ENCODE measurements at places on chromosomes 7 and 10.

- DNase-seq = peak; percentile 15
Measured at GRCh38 chr7:50653126-50653864, 88.1 kb upstream of the DDC start.

- no peak for DNase-seq
Measured at GRCh38 chr10:132890301-132890700, 52.1 kb downstream of the CFAP46 start.

DNA sequence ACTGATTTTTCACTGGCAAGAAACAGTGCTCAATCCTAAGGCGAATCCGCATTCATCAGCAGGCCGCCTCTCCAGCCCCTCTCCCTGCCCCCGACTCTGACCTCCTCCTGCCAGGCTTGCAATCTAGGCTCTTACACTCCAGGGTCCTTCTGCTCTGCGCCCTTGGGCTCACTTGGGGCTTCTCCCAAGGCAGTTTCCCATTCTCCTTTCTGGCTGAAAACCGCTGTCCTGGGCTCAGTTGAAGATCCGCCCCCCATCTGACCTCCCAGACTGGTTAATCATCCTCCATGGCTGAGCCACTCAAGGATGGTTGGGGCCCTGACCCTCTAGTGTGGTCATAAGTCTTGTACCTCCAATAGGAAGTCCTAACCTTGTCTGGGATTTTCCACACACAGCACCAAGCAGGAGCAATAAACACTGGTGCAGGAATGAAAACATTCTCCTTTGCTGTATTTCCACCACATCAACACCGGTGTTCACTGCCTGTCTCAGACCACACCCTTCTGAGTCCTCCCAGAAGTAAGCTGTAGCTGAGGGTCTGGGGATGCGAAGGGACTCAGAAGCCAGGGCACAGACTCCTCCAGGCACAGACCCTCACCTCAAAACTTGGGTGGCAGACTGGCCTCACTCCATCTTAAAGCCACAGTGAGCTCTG, 42.4 kb downstream of the TNS3 start:
- DNase-seq = no peak

- no peak for DNase-seq
Measured at GRCh38 chr10:17415046-17415658, 39.2 kb downstream of the ST8SIA6 start.

- DNase-seq = no peak
Measured at GRCh38 chr10:57260175-57260574, 899.1 kb upstream of the ZWINT start.

- DNase-seq = no peak
Measured at GRCh38 chr10:14953424-14954000, 384 bp downstream of the DCLRE1C start.

DNA sequence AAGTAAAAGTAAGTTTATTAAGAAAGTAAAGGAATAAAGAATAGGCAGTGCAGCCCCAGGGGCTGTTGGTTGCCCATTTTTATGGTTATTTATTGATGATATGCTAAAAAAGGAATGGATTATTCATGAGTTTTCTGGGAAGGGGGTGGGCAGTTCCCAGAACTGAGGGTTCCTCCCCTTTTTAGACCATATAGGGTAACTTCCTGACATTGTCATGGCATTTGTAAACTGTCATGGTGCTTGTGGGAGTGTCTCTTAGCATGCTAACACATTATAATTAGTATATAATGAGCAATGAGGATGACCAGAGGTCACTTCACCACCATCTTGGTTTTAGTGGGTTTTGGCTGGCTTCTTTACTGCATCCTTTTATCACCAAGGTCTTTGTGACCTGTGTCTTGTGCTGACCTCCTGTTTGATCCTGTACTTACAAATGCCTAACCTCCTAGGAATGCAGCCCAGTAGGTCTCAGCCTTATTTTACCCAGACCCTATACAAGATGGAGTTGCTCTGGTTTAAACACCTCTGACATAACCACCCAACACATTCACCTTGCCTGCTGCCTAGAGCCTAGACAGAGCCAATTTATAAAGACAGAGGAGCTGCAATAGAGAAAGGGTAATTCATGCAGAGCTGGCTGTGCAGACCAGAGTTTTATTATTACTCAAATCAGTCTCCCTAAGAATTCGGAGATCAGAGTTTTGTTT, 10.9 kb upstream of the ERCC6 start:
- no peak for DNase-seq

DNA sequence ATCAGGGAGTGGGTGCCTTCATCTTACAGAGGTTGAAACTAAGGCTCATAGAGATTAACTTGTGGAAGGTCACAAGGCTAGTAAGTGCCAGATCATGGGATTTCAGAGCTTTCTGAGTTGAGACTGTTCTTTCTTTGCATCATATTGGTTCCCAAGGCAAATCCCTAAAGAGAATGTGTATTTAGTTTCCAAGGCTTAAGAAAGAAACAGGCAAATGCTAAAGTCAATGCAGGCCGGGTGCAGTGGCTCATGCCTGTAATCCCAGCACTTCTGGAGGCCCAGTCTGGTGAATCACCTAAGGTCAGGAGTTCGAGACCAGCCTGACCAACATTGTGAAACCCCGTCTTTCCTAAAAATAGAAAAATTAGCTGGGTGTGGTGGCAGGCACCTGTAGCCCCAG, 19.8 kb downstream of the CDK1 start:
- no peak for DNase-seq

GRCh38 chr7:28133872-28134271, 46.7 kb downstream of the JAZF1 start:
- DNase-seq = no peak

- DNase-seq = no peak
Measured at GRCh38 chr10:85318809-85319807, 990.7 kb downstream of the CCSER2 start.

DNA sequence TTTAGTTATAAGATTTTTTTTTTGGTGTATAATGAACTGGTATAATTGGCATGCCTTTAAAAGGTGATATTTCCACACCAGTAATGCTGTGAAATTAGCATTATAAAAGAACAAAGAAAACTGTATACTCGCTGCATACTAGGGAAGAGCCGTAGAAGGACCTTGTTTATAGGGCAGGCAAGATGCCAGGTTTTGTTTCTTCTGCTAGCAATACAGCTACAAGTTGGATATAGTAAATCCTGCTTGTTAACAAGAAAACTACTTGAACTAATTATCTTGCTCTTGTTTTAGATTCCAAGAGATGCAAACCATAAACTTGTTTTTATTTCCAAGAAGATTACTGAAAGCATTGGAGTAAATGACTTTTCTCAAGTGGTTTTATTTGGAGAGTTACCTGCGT, 1.9 kb downstream of the DNAH11 start:
- peak; percentile 61 for DNase-seq

- DNase-seq = no peak
Measured at GRCh38 chr10:51685768-51686167, 13.6 kb downstream of the CSTF2T start.

DNA sequence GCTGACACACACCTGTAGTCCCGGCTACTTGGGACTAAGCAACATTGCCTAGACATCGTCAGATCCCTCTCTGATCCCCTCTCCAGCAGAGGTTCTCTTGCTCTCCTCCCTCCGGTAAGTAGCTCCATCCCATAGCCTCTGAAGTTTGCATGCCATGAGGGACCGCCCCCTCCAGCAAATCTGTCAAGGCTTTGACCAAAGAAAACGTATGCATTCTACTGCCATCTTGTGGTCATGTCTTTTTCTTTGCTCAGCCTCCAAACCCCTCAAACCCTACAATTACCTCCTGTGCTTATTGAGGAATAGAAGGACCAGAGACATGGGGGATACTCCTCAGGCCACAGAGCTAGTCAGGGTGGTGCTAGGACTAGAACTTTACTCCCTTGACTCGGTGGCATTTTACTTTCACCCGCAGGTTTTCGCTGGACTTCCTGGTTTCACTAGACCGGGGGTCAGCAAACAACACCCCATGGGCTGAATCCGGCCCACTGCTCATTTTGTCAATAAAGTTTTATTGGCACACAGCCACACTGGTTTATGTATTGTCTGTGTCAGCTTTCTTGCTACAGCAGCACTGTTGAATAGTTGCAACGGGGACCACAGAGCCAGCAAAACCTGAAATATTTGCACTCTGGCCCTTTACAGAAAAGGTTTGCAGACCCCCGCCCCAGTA, 202.6 kb upstream of the FOXK1 start:
- DNase-seq = peak; percentile 75

DNA sequence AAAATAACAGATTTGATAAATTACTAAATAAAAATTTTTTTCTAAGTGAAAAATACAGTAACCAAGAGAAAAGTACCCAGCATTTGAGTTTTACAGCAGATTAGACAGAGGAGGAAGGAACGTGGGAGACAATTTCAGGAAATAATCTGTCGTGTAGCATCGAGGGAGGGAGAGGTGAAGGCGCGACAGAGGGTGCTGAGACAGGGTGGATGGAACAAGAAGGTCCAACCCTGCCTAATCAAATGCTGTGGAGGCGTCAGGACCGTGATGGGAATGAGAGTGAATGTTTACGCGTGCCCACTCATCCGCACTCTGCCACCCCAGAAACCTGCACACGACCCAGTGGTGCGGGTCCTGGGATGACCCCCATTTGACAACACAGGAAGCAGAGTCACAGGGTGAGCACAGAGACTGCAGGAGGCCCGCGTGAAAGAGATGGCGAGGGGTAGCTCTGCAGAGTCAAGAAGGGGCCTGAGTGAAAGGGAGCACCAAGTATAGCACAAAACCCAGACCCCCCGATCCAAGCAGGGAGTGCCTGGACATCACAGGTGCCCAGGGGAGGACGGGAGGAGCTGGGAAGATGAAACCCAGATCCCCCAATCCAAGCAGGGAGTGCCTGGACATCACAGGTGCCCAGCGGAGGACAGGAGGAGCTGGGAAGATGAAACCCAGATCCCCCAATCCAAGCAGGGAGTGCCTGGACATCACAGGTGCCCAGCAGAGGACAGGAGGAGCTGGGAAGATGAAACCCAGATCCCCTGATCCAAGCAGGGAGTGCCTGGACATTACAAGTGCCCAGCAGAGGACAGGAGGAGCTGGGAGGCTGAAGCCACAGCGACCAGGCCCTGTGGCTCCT, 558.9 kb downstream of the DNAJB6 start:
- no peak for DNase-seq

- no peak for DNase-seq
Measured at GRCh38 chr10:124688386-124688785, 55.8 kb downstream of the FAM53B start.

DNA sequence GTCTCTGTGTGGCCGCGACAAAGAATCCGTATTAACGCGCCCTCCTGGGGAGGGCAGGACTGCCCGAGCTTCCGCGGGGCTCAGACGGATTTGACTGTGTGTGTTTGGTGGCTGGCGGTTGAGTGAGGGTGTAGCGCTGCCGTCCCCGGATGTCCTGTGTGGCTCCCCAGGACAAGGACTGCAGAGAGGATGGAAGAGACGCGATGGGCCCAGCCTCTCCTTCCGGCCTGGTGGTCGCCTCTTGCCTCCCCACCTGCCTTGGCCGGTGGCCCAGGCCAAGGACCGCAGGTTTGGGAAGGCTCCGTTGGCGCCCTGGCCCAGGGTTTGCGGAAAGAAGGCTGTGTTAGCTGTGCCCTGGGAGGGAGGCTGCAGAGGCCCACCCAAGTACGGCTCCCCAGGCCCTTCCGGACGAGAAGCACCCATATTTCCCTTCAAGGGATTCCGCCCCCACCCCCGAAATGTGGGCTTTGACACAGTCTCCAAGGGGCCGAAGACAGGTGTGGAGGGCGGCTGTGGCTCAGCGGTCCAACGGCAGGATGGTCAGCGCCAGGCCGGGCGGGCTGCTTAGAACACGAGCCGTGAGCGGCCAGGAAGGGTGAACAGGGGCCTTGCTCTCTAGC, 2.3 kb downstream of the UNCX start:
- DNase-seq = no peak

- no peak for DNase-seq
Measured at GRCh38 chr7:157195868-157196267, 57.1 kb downstream of the UBE3C start.

GRCh38 chr7:88203401-88203800, 16.4 kb downstream of the SRI start:
- DNase-seq = no peak

- DNase-seq = no peak
Measured at GRCh38 chr10:76086761-76087639, 655.6 kb downstream of the LRMDA start.

- peak; percentile 58 for DNase-seq
Measured at GRCh38 chr7:37920849-37921805, 687 bp downstream of the EPDR1 start.

- DNase-seq = no peak
Measured at GRCh38 chr7:80347173-80347572, 164.7 kb downstream of the GNAT3 start.

GRCh38 chr7:134513169-134513752, 14.1 kb upstream of the AKR1B10 start:
- DNase-seq = peak; percentile 39

DNA sequence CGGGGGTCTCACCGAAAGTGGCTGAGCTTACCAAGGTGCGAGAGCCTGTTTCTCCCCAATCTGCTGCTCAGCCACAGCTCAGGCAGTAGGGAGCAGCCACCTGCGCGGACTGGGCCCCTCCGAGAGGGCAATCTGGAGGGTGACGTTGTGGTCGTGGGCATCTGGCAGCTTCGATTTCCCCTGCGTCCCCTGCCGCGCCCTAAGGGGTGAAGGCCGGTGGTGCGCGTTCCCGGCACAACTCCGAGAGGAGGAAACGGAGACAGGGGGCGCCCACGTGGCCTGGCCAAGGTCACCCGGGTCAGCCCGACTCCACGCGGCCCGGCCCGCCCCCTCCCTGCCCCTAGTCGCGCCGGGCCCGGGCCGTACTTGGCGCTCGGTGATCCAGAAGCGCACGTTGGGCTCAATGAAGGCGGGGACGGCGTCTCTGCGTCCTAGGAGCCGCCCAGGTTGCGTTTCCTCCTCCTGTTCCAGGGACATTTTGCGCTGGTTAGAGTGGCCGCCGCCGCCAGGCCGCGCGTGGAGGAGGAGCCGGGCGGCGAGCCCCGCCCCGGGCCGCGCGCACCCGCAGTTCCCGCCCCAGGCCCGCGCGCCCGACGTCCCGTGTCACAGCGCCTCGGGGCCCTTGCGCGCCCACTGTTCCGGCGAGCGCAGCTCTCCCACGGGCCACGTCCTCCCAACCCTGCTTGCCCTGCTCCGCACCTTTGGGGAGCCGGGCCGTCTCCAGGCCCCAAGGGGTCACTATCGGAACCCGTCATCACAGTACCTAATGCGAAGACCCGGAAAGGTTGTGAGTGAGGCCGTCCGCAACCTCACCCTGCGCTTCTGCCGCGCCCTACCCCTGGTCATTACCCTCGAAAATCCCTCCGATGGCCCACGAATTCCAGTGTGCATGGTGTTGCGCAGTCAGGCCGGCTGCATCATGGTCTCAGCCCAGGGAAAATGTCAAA, at the start of gene SFXN4:
Gene SFXN4, minus strand, starts transcription at position 544 of the 947 bp plus-strand sequence. Its CDS starts 67 bp downstream, at position 477.
- peak; percentile 60 for DNase-seq

- no peak for DNase-seq
Measured at GRCh38 chr7:114588506-114588905, 173.9 kb downstream of the FOXP2 start.

DNA sequence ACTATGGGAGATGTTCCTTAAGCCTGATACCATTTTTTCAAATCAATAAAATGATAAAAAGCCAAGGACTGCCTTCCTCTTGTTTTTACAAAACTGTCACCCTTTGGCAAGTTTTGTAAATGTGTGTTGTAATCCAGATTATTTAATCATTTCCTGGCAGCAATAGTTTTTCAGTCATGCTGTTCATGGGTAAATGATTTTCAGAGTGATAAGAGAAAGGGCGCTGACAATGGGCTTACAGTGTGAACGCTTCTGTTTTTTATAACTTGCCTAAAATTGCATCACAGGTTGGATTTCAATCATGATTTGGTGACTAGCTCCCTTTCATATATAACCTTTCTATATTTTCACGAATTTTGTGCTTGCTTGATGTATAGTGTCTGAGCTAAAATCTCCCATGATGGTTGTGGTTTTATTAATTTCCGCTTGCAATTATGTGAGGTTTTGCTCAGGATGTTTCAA, 19.0 kb upstream of the DMBT1 start:
- DNase-seq = no peak
